Stimulated activated CD4-positive, alpha-beta T cell treated with anti-CD3 and anti-CD28 coated beads, Interleukin-12 subunit alpha, Interleukin-12 subunit beta, amount 100 ng/mL, for 24 hours (primary cell): ENCODE measurements at places on chromosomes 3 and 15.

- DNase-seq = no peak
Measured at GRCh38 chr15:101239724-101240136, 12.1 kb downstream of the CHSY1 start.

DNA sequence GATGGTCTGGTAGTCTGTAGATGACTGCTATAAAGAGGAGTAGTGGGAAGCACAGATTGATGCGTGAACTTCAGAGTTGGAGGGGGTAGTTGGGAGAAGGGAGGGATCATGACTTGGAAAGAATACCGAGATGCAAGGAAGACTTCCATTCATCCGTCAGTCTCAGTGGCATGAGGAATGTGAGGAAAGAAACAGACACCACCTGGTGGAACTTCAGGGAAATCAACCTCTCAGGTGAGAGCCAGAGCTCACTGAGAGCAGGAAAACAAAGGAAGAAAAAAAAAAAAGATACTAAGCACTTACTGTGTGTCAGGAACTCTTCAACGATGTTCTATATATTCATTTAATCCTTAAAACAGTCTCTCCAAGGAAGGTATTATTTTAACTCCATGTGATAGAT is 172.4 kb downstream of the OXSM start:
- no peak for DNase-seq

DNA sequence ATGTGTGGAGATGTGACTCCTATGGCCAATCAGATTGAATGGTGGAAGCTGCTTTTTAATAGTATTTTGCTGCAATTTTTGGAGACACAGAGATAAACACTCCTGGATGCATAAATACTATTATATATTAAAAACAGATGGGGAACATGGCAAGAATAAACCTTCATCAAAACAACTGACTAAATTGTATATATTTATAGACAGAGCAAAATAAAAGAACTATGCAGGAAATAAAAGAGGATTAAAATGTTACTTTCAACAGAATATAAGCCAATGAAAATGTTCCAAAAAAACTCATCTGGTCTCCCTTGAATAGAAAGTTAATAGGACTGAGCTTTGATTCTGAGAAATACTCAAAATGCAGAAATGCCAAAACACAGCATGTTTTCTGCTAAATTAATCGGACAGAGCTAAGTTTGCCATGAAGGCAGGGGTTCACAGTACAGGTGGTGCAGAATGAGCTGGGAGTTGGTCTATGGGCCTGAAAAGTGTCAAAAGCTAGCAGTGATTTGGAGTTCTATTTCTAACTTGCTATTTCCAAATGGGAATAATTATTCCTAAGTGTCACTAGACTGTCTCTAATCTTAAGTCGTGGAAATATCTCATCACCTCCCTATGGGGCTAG is 227.2 kb downstream of the CNTN3 start:
- no peak for DNase-seq

- DNase-seq = no peak
Measured at GRCh38 chr15:86445579-86446252, 366.0 kb downstream of the AGBL1 start.

- DNase-seq = no peak
Measured at GRCh38 chr3:51581524-51581923, 43.0 kb downstream of the RAD54L2 start.

DNA sequence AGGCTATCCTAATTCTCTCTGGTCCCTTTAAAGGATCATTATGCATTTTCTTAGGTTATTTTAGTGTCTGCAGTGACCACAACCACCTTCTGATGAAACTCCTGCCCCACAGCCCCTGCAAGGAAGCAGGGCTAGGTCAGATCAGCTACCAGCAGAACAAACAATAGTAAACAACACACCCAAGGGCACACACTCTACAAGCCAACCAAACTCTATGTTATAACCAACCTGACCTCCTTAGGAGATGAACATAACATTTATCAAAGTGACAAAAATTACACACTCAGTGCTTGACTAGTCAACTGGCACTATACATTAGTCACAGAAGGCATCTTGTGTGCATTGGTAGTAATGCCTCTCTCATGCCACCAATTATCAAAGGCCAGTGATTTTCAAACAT is 17.3 kb downstream of the DENND6A start:
- no peak for DNase-seq

DNA sequence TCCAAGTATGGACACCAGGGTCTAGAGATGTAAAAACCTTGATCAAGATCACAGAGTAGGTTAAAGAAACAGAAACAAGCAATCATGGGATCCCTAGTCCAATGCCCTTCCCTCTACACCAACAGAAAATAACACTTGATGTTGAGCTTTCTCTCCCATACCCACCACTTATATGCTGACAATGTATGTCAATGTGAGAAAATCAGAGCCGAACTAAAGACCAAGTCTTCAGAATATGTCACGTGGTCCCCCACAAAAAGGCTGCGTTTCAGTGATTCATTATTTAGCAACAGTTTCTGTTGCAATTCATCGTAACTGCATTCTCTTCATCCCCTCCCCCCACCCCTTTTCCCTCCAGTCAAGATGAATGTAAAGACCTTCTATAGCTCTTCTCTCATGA is 278.9 kb upstream of the STT3B start:
- no peak for DNase-seq

DNA sequence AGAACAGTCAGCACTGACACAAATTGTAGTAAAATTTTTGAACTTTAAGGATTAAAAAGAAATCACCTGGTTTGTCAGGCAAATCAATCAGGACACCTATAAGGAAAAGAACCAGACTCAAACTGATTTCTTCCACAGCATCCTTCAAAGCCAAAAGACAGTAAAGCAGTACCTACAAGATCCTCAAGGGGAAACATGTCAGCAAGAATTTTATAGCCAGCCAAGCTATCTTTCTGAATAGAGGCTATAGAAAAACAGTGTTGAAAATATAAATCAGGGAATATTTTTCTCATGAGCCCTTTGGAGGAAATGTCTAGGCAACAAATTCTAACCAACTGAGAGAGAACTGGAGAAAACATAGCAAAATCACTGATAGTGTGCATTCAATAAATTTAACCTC is 301.4 kb upstream of the UBE2E2 start:
- DNase-seq = no peak

DNA sequence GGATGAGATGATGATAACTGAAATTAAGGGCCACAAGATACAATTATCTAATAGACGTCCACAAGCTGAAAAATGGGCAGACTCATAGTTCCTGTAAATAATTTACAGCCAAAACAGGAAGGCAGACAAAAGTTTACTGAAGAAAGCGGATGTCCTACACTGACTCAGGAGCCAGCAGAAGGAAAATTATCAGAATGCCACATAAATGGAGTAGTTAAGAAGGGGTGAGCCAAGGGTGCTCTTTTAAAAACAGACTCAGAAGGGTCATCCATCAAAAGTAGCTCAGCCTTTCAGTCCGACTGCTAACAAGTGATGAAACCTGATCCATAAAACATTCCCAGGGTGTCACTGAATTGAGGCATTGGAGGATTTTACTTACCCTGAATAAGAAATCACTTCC is 39.8 kb downstream of the TUSC7 start:
- no peak for DNase-seq

DNA sequence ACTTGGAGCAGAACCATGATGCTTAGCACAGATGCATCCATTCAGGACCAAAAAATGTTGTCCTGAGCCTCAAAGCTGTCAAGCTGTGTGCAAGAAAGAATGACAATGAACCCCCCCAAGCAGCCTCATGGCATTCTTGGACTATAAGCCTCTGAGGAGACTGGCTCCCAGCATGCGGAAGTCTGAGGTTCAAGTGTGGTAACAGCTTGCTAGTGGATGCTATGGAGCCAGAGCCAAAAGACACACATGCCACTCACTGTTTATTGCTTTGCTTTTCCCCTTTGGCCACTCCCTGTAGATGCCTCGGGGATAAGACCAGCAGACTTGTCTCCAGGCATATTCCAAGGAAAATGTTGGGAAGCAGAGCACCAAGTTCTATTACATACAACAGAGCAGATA is 38.2 kb upstream of the SNRK start:
- no peak for DNase-seq

- no peak for DNase-seq
Measured at GRCh38 chr3:98746882-98747281, 16.3 kb upstream of the ST3GAL6 start.

DNA sequence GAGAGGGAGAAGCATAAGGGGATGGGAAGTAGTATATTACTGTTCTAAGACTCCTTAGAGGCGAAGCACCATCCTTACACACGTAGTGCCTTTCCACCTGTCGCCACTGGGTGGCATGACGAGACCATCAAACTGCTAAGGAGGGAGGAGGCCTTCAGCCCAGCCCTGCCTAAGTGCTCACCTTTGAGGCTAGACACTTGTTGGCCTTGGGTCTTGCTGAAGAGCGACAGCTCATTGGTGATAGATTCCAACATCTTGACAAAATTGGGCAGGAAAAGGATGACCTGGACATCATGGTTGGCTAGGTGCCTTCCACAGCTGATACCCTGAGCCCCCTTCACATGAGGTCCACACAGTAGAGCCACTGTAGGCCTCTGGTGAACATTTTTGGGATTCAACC is 19.6 kb downstream of the CLK3 start:
- DNase-seq = peak; percentile 59

DNA sequence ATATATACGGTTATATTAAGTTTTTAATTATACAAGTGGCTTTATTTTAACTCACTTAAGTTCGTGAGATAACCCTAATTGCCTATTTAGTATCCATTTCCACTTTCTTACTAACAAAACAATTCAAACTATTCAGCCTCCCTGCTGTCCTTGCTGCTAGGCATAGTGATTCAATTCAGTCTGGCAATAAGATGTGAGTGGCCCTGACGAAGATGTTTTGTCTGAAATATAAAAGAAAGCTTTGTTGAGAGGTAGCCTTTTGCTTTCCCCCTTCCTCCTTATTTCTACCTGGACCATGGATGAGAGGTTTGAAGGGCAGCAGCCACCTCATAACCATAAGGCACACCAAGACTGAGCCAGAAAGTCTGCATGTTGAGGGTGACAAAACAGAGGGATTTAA is 89.3 kb upstream of the TRIM42 start:
- no peak for DNase-seq

GRCh38 chr3:127394031-127394430 is 106.2 kb upstream of the PRR20G start:
- no peak for DNase-seq

GRCh38 chr3:69204315-69204957 is 82.0 kb upstream of the LMOD3 start:
- no peak for DNase-seq

- peak; percentile 23 for DNase-seq
Measured at GRCh38 chr15:92091155-92091734, 237.7 kb downstream of the SLCO3A1 start.

DNA sequence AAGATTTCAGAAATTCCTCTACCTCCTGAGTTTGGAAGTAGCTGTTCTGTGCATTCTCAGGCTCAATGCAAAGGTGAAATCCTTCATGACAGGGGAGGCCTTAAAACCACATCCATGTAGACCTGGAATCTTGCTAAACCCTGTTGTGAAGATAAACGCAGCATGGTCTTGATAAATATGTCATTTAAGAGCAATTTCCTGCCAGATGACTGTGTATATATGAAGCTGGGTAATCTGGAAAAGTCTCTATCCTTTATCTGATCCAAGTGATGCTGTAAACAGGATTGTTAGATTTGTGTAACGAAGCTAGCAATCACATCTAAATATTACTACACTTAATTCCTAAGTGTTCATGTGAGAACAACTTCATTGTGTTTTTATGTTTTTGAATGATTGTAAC is 9.1 kb downstream of the MCTP2 start:
- DNase-seq = no peak

DNA sequence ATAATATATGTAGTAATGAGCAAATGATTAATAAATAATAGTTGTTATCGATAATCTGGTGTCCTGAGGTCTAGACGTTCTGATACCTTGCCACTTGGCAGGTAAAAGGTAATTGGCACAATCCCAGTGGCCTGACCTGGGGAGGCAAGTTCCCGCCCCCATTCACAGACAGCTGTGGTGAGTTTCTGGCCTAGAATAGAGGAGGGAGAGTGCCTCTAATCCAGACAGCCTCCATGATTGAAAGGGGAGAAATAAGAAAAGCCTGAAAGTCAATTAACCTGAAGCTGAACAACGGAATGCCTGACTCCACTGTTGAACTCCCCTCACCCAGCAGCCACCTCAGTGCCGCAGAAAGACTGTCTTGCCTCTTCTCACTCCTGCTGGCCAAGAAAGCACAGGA is 38.1 kb upstream of the SV2B start:
- DNase-seq = no peak

DNA sequence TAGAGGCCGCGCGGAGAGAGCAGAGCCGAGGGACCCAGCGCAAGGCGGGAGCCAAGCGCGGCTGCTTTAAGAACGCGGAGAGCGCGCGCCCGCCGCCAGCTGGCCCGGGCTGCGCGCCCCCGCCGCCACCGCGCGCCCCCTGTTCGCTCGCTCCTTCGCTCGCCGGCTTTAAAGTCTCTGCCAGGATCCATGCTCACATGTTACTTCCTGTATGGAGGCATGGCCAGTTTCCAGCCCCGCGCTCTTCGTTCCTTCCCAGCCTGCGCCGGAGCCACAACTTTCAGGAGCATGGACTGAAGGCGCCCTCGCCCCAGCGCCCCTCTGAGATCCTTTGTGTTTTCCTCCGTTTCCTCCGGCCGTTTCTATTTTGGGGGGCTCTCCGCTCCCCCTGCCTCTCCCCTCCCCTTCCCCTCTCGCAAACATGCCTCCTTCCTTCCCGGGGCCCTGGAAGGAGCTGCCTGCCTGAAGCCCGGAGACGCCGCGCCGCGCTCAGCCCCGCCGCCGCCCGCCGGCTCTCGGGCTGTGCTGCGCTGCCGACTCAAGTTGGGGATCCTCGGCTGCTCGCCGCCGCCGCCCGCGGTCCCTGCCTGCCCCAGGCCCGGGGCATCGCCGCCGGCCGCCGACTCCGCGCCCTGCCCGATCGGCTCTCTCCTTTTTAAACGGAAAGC is at the start of gene PTPRG:
PTPRG (plus strand) TSS at position 198 of the 668 bp plus-strand sequence. CDS start 717 bp downstream, outside the sequence.
- DNase-seq = no peak

DNA sequence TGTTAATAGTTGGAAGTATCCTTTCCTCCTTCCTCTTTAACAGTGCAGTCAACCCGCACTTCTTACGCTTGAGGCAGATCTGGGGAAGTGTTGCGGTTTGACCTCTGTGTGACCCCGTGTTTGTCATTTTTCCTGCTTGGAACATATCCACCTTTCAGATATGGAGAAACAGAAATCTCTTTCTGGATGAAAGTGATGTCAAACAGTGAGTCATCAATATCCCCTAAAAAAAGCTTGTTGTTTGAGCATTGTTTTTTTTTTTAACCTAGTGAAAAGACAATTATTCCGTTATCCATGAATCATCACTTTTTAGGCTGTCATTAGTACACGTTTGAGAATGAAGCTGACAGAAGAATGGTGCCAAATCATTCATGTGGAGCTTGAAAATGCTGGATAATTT is 293.7 kb downstream of the ARPP21 start:
- no peak for DNase-seq

DNA sequence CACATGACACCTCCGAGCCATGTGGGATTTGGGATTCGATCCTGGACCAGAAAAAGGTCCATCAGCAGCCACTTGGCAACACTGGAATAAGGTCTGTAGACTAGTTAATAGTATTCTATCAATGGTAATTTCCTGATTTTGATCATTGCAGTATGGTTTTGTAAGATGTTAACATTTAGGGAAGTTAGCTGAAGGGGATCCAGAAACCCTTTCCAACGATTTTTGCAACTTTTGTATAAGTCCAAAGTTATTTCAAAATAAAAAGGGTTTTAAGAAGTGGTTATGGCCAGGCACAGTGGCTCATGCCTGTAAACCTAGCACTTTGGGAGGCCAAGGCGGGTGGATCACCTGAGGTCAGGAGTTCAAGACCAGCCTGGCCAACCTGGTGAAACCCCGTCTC is 10.2 kb downstream of the BDH1 start:
- no peak for DNase-seq

- no peak for DNase-seq
Measured at GRCh38 chr3:127363171-127363570, 75.3 kb upstream of the PRR20G start.

GRCh38 chr15:98794211-98794610 is 145.9 kb downstream of the IGF1R start:
- DNase-seq = no peak
